Endodermal cell (in vitro differentiated cells): ENCODE measurements at places on chromosomes 6 and 20.
A peak's percentile ranks its signal among the peaks of the same experiment; 100 is the strongest.

- DNase-seq = no peak
Measured at GRCh38 chr6:168240160-168240559, 79.4 kb downstream of the DACT2 start.

GRCh38 chr6:22613695-22614094, 44.3 kb downstream of the HDGFL1 start:
- DNase-seq = no peak

DNA sequence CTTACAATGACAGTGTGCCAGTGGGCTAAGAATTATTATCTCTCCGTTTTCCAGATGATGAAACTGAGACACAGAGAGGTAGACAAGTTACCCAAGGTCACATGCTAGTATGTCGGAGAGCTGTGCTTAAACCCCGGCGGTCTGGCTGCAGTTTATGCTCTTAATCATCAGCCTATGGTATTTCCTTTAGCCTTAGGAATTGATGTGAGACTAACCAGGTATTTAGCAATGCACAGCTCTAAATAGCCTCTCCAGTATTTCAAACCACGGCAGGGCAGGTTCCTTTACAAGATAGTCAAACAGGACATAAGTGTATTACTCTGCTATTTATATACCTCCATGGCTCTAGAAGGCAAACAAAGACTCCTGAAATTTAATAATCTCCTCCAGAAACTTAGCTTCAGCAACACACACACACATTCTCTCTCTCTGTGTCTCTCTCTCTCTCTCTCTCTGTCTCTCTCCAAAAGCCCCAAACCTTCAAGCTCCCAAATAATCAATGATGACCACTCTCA, 142.0 kb upstream of the ZNF217 start:
- no peak for DNase-seq

DNA sequence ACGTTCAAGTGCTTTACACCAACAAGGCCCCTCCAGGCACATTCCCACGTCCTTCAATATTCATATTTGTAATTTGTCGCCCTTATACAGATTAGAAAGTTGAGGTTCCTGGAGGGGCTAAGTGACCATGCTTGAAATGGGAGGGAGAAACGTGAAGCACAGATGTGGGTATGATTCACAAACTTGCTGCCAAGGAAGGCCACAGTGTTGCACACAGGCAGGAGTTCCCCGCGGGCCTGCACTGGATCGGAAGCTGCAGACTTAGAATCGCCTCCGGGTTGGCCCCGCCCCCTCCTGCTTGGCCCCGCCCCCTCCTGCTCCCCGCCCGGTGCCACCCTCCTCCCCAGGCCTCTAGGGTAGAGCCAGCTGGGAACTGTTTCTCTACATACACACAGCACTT, 58.2 kb upstream of the QKI start:
- DNase-seq = peak; percentile 71

DNA sequence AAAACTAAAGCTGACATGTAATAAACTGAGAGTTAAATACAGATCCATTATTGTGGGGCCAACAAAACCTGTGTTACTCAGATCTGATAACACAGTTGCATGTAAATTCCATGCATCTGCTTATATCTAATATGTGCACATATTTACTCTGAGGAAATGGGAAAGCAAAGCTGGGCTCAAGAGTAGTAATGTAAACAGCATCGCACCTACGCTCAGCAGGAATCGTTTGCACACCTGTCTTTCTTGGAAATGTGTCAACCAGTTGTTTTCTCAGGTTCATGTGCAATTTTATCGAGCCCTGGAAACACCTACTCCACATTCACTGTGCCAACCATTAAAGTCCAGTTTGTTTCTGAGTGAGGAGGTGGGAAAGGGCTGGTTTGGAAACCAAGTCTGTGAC, 80.3 kb upstream of the CNKSR3 start:
- no peak for DNase-seq

DNA sequence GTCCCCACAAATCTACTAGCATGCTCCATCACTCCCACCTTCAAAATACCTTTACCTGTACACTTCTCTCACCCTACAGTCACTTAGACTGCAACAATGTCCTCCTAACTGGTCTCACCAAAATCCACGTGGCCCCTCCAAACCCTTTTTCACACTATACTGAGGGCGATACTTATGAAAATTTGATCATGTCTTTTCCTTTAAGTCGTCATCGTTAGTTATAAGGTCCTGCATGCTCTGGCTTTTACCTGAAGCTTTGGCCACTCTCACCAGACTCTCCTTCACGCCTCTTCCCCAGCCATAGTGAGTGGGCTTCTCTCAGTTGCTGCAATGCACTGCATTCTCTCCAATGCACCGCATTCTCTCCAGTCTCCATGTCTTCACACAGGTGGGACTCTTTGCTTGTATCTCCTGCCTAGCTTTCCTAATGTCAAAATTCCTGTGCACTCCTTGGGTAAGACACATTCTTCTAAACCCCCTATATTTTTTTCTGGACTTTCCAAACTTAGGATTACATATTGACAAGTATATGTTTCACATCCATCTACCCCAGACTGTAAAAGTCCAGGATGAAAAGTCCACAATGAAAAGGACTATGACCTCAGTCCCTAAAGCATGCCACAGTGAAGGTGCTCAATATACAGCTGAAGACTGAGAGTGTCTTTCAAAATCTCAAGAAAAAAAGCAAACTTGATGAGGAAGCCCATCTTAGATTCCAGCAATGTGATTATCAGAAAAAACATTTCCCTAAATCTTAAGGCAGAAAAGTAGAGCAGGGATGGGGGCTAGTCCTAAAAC, 24.7 kb downstream of the PTPRK start:
- DNase-seq = no peak

GRCh38 chr6:42331019-42331418, 113.4 kb upstream of the MRPS10 start:
- DNase-seq = no peak

DNA sequence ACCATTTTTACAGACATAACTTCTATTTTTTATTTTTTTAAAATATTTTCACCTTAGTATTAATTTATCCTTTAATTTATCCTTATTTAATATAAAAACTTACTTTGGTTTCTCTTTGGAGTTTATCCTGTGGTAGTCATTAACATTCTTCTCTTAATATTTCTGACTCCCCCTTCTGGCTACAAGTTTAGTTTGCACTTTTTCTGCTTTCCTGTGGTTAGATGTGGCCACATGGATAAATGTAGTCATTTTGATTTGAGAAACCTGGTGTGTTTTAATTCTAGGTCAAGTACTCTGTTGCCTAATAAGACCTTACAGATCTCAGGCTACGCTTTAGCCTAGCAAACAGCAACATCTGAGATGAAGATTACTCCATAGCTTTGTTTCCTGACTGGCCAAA, 1187.5 kb downstream of the HACE1 start:
- no peak for DNase-seq

DNA sequence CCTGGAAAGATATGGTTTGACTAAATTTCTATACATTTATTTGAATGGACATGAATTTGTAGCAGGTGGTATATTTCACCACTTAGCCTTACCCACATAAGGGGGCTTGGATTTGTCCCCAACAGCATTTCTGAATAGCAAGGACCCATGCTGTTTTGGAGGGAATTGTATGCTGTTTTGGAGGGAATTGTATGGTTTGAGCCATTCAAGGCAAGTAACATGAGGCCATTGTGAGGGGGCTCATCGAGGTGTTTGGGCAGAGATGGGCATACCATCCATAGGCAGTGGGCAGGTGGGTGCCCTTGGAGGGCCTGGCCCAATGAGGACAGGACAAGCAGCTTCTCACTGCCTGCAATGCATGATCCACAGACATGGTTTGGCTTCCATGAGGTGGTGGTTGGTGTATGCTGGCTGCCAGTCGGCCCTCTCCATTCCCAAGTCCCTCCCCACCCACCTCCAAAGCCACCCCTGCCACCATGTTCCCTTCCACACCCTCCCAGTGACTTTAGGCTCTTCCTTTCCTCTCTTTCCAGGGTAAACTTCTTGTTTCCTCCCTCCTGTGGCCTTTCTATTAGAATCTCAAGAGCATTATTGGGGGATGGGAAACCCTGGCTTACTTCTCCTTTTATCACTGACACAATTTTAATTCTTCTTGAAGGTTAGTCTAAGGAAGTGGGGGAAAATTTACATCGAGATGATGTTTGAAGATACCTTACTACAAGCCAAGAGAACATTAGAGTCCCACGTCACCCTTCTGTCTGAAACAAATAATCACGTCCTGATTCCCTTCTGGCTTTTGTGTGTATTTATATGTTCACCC, 13.2 kb upstream of the PXDC1 start:
- peak; percentile 41 for DNase-seq

GRCh38 chr20:2631228-2631627, 21.2 kb upstream of the NOP56 start:
- no peak for DNase-seq

GRCh38 chr6:37135835-37136694, 33.9 kb upstream of the PIM1 start:
- DNase-seq = no peak

DNA sequence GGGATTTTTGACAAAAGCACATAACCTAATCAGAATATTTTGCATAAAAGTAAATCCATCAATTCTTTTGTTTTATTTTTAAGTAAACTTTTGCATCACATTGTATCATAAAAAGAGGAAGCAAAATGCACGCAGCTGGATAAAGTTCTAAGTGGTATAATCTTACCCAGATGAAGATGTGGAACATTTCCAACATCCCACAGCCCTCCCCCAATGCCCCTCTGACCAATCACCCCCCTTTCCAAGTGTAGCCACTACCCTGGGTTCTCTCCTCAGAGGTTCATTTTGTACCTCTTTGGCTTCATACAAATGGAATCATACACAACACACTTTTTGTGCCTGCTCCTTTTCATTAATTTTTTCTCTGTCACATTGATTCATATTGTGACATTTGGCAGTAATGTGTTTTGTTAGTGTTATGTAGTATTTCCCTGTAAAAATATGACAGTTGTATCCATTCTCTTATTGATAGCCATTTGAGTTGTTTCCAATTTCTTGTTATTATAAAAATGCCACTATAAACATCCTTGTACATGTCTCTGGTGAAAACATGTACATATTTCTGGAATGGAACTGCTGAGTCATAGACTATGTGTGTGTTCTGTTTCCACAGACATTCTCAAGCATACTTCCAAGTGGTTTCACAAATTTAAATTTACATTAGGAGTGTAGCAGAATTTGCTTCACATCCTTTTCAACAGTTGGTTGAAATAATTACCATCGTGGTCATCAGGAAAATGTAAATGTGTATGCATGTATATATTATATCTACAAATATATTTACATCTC, 92.9 kb upstream of the SYNDIG1 start:
- DNase-seq = no peak

DNA sequence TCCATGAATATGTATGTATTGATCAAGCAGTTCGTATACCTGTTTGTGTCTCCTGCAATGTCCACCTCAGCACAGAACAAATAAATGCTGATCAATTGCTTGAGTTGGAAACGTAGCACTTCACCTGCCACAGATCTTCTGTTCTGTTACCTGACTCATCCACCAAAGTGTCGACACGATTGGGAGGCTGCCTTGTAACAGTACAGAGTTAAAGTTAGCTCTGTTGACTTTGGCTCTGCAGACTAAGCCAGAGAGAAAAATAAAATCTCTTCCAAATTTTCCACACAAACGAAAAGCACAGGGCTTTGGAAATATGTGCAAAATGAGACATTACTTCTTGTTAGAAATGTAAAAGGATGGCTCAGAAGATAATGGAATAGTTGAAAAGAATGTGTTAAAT, 245.4 kb downstream of the NRN1 start:
- DNase-seq = peak; percentile 28

GRCh38 chr6:49801525-49801924, 14.4 kb upstream of the PGK2 start:
- DNase-seq = no peak

DNA sequence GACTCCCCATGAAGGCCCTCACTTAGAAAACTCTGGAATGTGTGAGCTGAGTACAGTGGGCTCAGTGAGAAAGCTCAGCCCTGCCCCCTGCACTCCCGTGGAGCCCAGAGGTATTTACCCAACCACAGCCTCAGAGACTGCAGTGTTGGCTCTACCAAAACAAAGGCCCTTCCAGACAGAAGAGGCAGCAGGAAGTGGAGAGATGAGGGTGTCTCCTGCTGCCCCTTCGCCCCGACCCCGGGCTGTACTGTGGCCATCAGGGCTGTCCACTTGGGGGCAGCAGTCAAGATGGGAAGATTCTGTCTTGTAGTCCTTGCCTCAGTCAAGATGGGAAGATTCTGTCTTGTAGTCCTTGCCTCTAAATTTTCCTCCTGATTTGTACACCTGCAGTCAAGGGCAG, 341.3 kb downstream of the TAF4 start:
- peak; percentile 86 for DNase-seq

DNA sequence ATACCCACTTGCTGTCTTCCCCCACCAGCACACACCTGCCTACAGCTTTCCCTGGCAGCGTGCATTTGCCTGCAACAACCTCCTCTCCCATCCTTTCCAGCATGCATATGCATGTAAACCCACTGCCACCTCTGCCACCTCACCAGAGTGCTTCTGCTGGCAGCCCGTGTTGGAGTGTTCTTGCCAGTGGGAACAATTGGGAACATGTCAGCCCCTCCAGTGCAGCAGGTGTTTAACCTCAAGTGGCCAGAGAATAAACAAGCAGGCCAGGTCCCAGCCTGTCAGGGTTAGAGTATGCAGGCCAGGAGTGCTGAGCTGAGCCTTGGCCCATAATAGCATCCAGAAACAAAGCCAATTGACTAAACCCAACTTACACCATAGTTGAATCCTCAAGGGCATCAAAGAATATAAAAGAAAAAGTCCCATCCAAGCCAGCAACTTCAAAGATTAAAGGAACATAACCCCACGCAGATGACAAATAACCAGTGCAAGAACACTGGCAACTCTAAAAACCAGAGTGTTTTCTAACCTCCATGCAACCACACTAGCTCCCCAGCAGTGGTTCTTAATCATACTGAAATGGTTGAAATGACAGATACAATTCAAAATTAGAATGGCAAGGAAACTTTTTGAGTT, 1212.1 kb upstream of the CITED2 start:
- no peak for DNase-seq

GRCh38 chr6:21049572-21049971, 515.3 kb downstream of the CDKAL1 start:
- DNase-seq = no peak

DNA sequence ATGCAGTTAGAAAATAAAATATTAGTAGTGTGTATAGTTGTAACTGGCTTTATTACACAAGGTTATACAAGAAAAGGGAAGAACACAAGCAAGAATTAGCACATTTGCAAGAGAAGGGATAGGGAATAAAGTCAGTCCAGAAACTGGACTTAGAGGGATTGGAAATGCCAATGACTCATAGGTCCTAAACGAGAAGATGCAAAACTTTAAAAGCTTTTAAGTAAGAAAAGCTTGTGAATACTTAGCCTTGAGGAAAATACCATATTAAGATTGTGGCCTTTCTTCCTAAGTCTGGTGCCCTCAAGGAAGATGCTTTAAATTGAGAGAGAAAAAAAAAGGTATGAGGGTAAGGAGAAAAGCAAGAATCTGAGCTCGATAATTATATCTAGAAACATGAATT, 102.3 kb upstream of the MCHR2 start:
- DNase-seq = no peak

DNA sequence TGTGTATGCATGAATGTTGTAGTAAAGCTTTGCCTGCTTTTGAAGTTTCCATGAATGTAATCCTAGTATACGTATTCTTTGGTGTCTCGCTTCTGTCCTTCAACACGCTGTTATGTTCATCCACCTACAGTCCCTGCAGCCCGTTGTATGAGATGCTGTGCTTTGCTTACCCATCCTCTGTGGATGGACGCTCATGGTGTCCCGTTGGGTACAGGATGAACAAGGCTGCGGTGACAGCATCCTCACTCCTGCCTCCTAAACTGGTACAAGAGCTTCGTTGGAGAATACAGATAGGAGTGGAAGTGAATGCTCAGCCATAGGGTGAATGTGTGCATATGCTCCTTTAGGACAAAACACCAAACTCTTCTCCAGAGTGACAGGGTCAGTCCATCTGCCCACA, 366.2 kb downstream of the ZFAND3 start:
- no peak for DNase-seq

- DNase-seq = no peak
Measured at GRCh38 chr6:52554684-52555280, 22.1 kb downstream of the TRAM2 start.
